ENCODE measurements at places on chromosomes 12 and 14.

- no peak overlapping the region for H3K27ac ChIP-seq
- H3K36me3 ChIP-seq, result no peaks in the 10 kb centered on the region
- no peaks in the 10 kb centered on the region for H3K27me3 ChIP-seq
- no peak for DNase-seq
Observed at GRCh38 chr12:89999699-90000505, 291.3 kb upstream of the ATP2B1 start.

DNA sequence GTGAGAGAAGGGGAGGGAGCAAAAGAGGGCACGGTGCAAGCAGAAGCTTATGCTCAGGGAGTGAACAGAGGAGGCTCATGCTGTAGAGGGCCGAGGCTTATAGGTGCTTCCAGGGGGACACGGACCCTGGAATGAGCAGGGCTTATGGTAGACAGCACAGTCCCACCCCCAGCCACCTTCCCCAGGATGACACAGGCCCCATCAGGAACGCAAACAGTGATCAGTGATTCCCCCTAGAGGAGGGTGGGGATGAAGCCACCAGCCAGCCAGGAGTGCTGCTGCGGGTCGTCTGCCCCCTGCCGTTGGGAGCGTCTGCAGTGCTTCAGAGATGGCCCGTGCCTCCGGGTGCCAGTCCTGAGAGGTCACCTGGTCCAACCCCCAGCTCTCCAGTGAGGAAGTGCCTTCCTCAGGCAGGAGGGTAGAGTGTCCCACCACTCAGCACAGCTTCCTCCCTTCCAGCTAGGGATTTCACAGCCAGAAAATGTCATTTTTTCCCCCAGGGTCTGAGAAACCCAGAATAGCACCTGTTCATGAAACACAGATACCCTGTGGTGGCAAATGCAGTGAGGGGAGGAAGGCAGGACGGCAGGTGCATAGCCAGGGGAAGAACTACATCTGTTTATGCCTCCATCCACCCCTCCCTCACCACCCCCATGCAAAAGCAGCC, 60.7 kb downstream of the SLC6A12 start:
- H3K4me3 ChIP-seq, result no peak overlapping the region
- H3K4me1 ChIP-seq, result no peaks in the 10 kb centered on the region

DNA sequence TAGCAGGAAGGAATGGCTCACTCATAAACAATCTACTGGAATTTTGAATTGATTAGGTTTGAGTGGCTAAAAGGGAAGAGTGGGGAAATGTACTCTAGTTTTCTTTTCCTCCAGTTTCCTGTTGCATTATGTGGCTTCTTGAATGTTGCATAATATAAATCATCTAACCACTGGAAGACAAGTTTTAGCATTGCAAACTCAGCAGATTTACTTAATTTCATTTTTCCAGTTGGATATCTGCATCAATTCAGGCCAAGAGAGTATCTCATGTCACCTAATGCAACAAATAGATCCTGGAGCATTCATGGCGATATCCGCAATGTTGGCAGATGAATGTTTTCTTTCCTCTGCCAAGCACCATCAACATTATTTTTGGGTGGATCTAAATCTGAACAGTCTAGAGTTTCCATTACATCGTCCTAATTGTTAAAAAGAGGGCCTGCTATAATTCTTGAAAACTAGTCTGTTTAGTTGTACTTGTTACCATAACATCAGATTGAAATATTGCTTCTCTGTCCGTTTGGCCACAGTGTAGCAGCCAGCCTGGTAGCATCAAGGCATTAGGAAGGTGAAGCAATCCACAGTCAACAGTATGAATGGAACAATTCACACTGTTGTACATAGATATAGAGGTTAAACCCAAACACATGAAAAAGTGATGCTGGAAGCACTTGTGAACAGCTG, 544.2 kb downstream of the ETNK1 start:
- no peak for DNase-seq
- H3K36me3 ChIP-seq, result no peaks in the 10 kb centered on the region

DNA sequence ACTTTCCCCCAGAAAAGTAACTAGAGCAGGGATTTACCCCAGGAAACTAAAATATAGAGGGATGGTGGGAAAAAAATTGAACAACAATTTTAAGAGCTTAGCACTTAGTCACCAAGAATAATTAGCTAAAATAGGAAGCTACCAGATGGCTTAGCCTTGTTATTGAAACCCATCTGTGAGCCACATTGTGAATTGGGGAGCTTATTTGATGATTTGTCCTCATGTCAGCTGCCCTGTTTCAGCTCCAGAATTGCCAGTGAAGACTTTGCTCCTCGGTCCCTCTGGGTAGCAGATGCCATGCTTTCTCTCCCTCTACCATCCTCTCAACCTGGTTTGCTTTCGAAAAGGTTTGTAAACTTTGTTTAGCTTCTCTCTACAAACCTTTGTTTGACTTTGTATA, 67.7 kb upstream of the PTHLH start:
- H3K27me3 ChIP-seq, result no peaks in the 10 kb centered on the region
- H3K36me3 ChIP-seq, result no peaks in the 10 kb centered on the region
- DNase-seq, result no peak
- H3K4me3 ChIP-seq, result no peak overlapping the region

DNA sequence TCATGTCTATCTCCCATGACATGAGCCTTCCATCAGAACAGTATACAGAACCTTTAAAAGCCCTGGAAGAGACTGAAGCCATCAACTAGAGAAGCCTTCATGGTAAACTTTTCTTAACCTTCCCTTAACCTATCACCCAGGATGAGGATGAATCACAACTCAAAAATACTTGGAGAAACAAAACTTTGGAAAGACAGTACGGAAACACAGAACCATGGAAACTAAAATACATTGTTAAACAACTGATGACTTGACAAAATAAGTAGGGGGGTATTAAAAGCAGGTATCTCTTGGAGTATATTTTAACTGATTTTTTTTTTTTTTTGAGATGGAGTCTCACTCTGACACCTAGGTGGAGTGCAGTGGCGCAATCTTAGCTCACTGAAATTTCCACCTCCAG, 8.7 kb downstream of the TM7SF3 start:
- no peak for DNase-seq
- H3K4me3 ChIP-seq, result no peak overlapping the region
- peaks cover 36% of the 10 kb centered on the region for H3K36me3 ChIP-seq
- peaks cover 25% of the 10 kb centered on the region for H3K4me1 ChIP-seq
- no peak overlapping the region for H3K27ac ChIP-seq

DNA sequence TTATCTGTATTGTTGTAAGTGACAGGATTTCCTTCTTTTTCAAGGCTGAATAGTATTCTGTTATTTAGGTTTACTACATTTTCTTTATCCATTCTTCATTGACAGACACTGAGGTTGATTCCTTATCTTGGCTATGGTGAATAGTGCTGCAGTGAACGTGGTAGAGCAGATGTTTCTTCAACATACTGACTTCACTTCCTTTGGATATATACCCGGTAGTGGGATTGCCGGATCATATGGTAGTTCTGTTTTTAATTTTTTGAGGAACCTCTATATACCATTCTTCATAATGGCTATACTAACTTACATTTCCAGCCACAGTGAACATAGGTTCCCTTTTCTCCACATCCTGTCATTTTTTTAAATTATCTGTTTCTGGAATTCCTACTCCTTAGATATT, 21.8 kb downstream of the DERA start:
- no peaks in the 10 kb centered on the region for H3K36me3 ChIP-seq
- H3K4me3 ChIP-seq, result no peak overlapping the region
- H3K27ac ChIP-seq, result no peak overlapping the region
- H3K4me1 ChIP-seq, result no peaks in the 10 kb centered on the region
- no peaks in the 10 kb centered on the region for H3K27me3 ChIP-seq

DNA sequence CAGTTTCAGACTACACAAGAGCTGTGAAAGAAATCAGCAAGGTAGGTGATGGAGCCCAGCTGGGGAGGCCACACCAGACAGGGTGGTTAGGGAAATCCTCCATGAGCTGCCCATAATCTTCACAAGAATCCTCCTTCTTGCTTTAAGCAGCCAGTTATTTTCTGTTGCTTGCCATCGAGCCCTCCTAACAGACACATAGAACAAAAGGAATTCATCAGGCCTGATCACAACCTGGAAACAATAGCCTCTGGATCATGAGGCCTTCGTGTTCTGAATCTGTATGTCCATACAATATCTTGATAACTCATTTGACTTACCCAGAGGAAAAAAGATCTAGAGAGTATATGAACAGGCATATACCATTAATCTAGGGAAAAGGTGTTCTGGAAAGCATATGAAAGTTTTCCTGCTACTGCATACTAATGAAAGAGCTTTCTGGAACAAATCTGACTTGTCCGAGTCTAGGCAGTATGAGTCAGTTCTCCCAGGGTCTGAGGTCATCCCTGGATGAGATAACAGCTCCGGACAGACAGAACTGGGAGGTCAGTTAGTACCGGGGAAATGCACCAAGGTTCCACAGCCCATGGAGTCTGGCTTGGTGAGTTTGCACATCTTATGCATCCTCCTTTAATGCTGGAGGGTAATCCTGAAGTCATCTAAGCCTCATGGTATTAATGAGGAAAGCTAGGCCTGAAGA, 52.8 kb upstream of the ELK3 start:
- H3K36me3 ChIP-seq, result no peaks in the 10 kb centered on the region
- no peak overlapping the region for H3K27ac ChIP-seq
- peaks cover 4% of the 10 kb centered on the region for H3K27me3 ChIP-seq
- H3K4me3 ChIP-seq, result no peak overlapping the region
- H3K4me1 ChIP-seq, result peaks cover 5% of the 10 kb centered on the region
- DNase-seq, result no peak

GRCh38 chr14:94421316-94421715, 31.3 kb downstream of the SERPINA11 start:
- no peak for DNase-seq
- no peak overlapping the region for H3K27ac ChIP-seq
- no peaks in the 10 kb centered on the region for H3K36me3 ChIP-seq
- peaks cover 2% of the 10 kb centered on the region for H3K27me3 ChIP-seq
- no peaks in the 10 kb centered on the region for H3K4me1 ChIP-seq

GRCh38 chr12:62123721-62124203, 136.4 kb upstream of the USP15 start:
- no peak overlapping the region for H3K27ac ChIP-seq
- H3K4me3 ChIP-seq, result no peak overlapping the region
- no peaks in the 10 kb centered on the region for H3K36me3 ChIP-seq
- no peaks in the 10 kb centered on the region for H3K27me3 ChIP-seq

DNA sequence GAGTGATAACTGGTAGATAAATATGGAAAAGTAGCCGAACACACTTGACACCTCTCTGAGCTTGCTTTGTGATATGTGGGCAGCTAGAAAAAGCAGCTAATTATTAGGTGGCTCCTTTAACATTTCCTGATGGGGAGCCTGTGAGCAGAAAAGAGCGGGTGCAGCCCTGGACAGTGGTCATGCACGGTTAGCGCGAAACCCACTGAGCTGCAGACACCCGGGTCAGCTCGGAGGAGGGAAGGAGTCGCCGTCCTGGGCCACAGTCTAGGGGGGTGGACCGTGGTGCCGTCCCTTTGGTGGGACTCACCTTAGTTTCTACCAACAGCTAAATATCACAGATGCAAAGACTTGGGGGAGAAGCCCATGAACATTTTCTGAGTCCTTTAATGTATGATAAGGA, 6.6 kb downstream of the COA8 start:
- H3K4me3 ChIP-seq, result no peak overlapping the region
- H3K4me1 ChIP-seq, result peaks cover 7% of the 10 kb centered on the region
- H3K27ac ChIP-seq, result no peak overlapping the region
- DNase-seq, result no peak

DNA sequence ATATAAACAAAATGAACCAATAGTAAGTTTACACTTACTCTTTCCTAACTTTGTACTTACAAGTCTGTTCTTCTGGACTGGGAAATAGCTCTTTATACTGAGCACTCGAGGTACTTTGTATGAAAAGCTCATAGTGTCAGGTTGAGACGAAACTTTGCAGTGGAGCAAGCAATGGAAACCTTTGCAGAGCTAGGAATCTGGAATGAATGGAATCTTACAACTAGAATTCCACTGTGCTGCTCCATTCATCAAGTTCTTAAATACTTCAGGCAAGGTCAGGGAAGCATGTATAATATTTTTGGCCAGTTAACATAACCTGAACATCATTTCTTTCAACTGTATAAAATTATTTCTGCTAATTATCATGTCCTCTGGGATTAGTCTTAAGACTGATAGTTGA, 1327.5 kb upstream of the FLRT2 start:
- H3K4me3 ChIP-seq, result no peak overlapping the region
- H3K4me1 ChIP-seq, result no peaks in the 10 kb centered on the region
- DNase-seq, result no peak
- H3K27me3 ChIP-seq, result no peaks in the 10 kb centered on the region

DNA sequence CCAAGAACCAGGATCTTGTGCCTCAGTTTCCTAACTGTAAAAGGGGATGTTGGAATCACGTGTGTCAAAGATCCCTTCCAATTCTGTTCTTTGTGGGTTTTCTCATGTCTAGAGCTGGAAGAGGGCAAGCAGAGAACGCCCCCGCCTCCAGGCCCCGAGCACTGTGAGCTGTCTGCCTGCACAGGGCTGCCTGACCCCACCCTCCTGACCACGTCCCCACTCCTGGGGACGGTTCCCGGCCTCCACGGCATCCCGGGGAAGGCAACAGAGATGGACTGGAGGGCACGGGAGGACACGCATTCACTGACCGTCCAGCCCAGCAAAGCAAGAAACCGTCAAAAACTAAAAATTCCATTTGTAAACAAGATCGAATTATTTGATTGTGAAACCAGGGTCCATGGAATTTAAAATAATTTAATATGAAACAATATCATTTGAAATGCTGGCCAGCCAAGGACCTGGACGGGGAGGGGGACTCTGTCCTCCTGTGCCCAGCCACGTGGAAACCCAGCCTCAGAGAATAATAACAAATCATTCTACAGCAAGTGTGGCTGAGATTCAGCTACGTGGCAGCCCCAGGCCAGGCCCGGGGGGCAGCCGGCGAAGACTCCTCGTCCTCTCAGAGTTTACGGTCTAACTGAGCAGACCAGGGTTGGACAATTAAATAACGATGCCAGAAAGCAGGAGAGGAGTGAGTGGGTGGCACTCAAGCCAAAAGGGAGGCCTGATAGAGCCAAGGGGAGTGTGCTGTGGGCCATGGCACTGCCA, 87.3 kb upstream of the DIO3 start:
- H3K4me3 ChIP-seq, result no peak overlapping the region
- no peaks in the 10 kb centered on the region for H3K36me3 ChIP-seq
- H3K27ac ChIP-seq, result no peak overlapping the region
- DNase-seq, result no peak
- H3K27me3 ChIP-seq, result no peaks in the 10 kb centered on the region

Measured in DND-41 (cell line).